ENCODE measurements at places on chromosomes 1 and 21. TPM values are rescaled to one million over a fixed set of nuclear protein-coding genes. Genes with fewer than 3 reads are reported as not detected.

RNF186 gene
- total RNA-seq = not detected

CELA2B gene
- not detected for total RNA-seq

ZNF683 gene
- total RNA-seq = not detected

TRIM67 gene
- total RNA-seq = 0.21 TPM

UBE2U gene
- not detected for total RNA-seq

CELF3 gene
- total RNA-seq = not detected

STUM gene
- total RNA-seq = not detected

SLC16A4 gene
- 26.5 TPM for total RNA-seq

TMED5 gene
- total RNA-seq = 33.0 TPM

HAO2 gene
- not detected for total RNA-seq

BARHL2 gene
- not detected for total RNA-seq

SPRR1A gene
- not detected for total RNA-seq

AMIGO1 gene
- 1.3 TPM for total RNA-seq

KRTAP20-2 gene
- total RNA-seq = not detected

TBX19 gene
- 0.61 TPM for total RNA-seq

VSIG8 gene
- total RNA-seq = not detected

PMVK gene
- 44.2 TPM for total RNA-seq

CFHR4 gene
- total RNA-seq = not detected

GPX7 gene
- total RNA-seq = not detected

LRRC3 gene
- 1.9 TPM for total RNA-seq

HSD3B1 gene
- not detected for total RNA-seq

FCMR gene
- total RNA-seq = 3.9 TPM

SNX7 gene
- total RNA-seq = 24.5 TPM

FAM72D gene
- total RNA-seq = 6.1 TPM

MR1 gene
- 6.5 TPM for total RNA-seq

LRRC71 gene
- total RNA-seq = 0.20 TPM

IGSF9 gene
- total RNA-seq = 0.26 TPM

RYR2 gene
- total RNA-seq = not detected

HRNR gene
- not detected for total RNA-seq

SEC22B gene
- 8.1 TPM for total RNA-seq

SPTA1 gene
- not detected for total RNA-seq

ELF3 gene
- total RNA-seq = 258 TPM

OLIG2 gene
- total RNA-seq = not detected

BEND5 gene
- not detected for total RNA-seq

MIXL1 gene
- total RNA-seq = 0.24 TPM

ADAR gene
- total RNA-seq = 69.1 TPM

GOLPH3L gene
- 17.3 TPM for total RNA-seq

Data from A549 treated with CpdA at 1 μM for 4 hours (cell line).